CD4-positive, alpha-beta T cell treated with Interleukin-10 for 1 hour (primary cell): ENCODE measurements at places on chromosomes 13 and 19.

- no peak for DNase-seq
Observed at GRCh38 chr19:342801-343421, 1.7 kb downstream of the MIER2 start.

- no peak for DNase-seq
Observed at GRCh38 chr19:1566392-1567115, 1.6 kb downstream of the MEX3D start.

DNA sequence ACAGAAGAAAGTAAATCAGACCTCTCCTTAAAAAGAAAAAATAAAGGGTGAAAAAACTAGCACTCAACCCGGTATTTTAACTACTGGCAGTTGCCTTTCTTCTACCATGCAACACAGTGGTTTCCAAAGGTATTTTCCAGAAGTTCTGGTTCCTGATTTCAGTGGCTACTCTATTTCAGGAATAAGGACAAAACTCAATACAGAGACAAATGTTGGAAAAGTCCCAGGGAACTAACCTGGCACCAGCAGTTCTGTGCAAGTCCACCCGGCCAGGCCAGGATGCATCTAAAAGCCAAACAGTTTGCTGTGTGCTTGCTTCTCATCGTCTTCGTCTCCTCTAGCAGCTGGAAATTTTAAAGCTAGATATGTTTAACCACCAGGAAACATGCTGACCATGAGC is 52.5 kb downstream of the FOXO1 start:
- no peak for DNase-seq

GRCh38 chr19:41351339-41352245 is 2.1 kb downstream of the TGFB1 start:
- peak; percentile 89 for DNase-seq

DNA sequence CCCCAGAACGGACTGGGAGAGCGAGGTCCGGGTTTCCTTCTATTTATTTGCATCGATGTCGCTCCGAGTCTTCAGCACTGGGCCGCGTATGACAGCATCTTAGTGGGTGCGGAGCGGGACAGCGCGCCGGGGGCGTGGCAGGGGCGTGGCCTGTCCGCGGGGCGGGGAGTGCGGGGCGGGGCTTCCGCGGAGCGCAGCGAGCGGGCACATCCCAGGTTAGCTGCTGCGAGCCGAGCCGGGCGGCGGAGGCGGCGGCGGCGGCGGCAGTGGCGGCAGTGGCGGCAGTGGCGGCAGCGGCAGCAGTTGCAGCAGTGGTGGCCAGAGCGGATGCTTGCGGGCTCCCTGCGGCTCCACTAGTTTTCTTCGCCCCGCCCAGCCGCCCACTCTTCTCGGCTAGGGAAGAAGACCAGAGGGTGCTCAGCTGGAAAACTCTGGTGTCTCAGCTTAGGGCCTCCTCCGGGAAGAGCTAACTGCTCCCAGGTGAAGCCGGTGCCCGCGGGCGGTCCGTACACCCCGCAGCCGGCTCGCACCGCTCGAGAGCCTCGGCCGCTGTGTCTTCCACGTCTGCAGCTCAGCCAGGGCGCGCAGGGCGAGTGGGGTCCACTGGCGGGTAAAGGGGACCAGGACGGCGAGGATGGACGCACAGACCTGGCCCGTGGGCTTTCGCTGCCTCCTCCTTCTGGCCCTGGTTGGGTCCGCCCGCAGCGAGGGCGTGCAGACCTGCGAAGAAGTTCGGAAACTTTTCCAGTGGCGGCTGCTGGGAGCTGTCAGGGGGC is at the start of gene GPC5:
Gene GPC5 (plus strand): TSS at position 209 of the 776 bp plus-strand sequence.
- DNase-seq: peak; percentile 87

DNA sequence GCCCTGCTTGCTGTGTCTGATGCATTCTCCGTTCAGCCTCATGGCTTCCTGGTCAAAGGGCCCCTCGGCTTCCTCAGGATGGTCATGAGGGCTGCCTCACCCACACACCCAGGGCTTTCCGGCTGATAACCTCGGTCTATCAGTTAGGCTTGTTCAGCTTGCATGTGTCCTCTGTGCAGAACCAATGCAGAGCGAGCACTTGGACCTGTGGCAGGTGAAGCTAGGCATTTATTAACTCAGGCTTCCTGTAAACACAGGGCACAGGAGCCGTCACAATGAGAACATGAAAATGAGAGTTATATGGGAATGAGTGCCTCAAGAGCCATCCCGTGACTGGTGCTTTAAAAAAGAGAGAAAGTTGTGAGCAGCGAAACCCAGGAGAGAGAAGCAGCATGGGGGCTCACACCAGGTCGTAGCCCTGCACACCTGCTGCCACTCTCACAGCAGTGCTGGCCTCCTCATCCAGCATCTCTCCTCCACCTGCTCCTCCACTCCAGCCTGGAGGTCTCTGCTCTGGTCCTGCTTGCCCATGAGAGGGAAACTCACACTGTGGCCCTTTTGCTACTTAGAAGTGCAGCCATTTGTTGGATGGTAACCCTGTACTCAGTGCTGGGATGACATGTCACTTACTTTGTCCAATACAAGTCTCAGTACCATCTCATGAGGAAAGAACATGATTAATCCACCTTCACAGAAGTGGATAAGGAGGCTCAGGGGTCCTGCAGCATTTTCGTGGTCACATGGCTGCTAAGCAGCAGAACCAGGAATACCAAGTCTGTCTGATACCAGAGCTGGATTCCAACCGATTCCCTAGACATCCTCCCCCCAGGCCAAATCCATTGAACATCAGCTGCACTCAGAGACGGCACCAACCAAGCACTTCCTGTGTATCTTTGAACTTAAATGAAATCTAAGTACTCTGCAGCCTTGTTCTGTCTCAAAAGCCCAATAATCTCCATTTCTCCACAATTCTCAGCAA is 50.5 kb upstream of the IRS2 start:
- DNase-seq: no peak

GRCh38 chr19:35742121-35742724 is at the start of gene IGFLR1:
IGFLR1 (minus strand) TSS chr19:35742452; CDS start chr19:35741180, 1,272 bp downstream.
- peak; percentile 78 for DNase-seq

- no peak for DNase-seq
Observed at GRCh38 chr13:53123536-53123935, 94.9 kb downstream of the OLFM4 start.

GRCh38 chr19:43553656-43554055 is 20.7 kb downstream of the ZNF575 start:
- no peak for DNase-seq

- no peak for DNase-seq
Observed at GRCh38 chr13:40255551-40255950, 410.9 kb downstream of the FOXO1 start.

DNA sequence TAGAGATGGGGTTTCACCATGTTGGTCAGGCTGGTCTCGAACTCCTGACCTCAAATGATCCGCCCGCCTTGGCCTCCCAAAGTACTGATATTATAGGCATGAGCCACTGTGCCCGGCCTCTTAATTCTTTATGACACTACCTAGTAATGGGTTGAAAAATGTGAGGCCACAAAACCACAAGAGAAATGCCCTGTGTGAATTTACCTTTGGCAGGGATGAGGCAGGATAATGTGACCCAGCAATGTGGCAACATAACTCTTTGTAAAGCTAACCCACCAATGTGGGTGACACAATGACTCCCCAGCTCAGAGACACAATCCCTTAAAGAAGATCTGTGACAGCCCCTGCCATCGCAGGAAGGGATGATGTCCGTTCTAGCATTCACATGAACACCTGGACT is 533.1 kb downstream of the KLF5 start:
- DNase-seq: no peak

GRCh38 chr13:44474122-44474910 is 100.7 kb downstream of the SERP2 start:
- DNase-seq: no peak

DNA sequence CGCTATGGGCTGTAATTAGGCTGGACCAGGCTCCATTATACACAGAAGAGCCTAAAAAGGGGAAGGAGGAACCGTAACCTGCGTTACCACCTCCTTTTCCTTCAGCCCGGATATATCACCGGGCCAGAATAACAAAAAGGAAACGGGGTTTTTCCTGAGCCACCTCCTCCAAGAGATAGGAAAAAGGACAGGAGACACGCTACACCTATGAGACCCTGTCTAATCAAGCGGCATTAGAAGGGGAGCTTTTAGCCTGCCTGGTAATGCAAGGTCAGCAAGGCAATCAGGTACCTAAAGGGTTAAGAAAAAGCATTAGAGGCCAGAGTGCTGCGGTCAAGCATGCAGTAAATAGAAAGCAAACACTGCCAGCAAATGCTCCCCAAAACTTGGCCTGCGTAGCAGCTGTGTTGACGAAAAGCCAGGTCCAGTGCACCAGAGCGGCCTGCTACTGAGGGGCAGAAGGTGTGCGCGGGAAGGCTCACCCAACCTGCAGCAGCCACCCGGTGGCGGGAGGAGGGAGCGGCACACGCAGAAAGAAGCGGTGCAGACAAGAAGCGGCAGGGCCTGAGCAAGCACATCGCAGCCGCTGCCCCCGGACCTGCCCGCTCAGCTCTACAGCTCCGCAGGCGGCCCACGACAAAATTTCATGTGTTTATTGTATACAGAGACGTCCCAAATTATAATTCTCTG is 1466.1 kb downstream of the UQCRFS1 start:
- no peak for DNase-seq

DNA sequence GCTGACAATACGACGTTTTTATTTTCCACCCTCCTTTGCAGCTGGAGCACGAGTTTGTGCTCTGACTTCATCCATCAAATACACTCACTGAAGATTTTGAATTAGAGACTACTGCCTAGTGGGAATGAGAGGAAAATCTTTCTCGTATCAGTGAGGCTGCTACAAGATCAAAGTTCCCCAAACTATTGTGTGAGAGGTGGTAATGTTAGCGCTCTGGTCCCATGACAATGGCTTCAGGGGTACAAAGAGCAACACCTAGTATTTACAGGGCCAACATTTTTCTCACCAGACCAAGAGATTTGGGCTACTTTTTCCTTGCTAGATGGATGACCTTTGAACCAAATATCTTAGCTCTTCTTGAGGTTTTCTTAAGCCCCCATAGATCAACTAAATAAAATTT is 30.3 kb upstream of the PDX1 start:
- DNase-seq: no peak

- peak; percentile 59 for DNase-seq
Observed at GRCh38 chr19:4267101-4267900, 11.8 kb upstream of the SHD start.

DNA sequence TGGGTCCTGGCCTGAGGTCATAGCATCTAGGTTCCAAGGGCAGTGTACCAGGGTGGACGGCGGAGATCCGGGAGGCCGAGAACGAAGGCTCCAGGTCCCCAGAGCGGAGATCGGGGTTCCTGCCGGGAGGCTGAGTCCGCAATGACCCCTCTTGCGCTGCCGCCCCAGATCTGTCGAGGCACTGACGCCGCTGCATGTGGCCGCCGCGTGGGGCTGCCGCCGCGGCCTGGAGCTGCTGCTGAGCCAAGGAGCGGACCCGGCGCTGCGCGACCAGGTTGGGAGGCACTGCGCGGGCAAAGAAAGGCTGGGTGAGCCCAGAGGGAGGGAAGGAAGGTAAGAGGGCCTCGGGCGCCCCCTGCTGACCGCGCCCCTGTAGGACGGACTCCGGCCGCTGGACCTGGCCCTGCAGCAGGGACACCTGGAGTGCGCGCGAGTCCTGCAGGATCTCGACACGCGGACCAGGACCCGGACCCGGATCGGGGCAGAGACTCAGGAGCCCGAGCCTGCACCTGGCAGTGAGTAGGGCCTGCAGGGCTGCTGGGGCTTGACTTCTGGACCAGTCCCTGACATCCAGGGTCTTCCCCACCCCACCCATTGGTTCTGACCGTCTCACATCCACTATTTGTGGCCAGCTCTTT is 906 bp downstream of the ANKLE1 start:
- DNase-seq: peak; percentile 81

- DNase-seq: no peak
Observed at GRCh38 chr13:60716313-60716712, 319.3 kb downstream of the TDRD3 start.

- DNase-seq: no peak
Observed at GRCh38 chr13:19159181-19159580, 22.4 kb downstream of the TUBA3C start.

GRCh38 chr13:46389457-46390451 is 2.7 kb upstream of the RUBCNL start:
- no peak for DNase-seq

GRCh38 chr13:75329723-75330122 is 152.2 kb downstream of the TBC1D4 start:
- no peak for DNase-seq

GRCh38 chr13:40330950-40331349 is 335.5 kb downstream of the FOXO1 start:
- no peak for DNase-seq

DNA sequence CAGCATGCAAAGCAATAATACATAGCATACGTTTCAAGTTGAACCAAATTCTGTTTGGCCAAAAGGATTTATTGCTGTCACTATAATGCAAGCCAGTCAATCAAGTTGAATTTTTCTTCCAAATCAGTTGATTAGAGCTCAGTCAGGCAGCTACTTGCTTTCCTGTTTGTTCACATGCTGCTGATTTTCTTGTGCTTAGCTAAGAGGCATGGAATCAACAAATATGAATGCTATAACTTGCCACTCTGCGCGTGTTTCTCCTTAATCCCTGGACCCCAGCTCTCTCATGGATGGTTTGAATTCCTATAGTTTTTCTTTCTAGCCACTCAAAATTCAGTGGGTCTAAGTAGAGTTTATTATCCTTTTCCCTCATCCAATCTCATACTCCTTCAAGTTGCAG is 311.3 kb downstream of the KLF5 start:
- no peak for DNase-seq

GRCh38 chr13:30429235-30429634 is 6.9 kb downstream of the UBE2L5 start:
- DNase-seq: no peak

GRCh38 chr13:42259515-42259914 is 12.4 kb upstream of the AKAP11 start:
- DNase-seq: no peak

DNA sequence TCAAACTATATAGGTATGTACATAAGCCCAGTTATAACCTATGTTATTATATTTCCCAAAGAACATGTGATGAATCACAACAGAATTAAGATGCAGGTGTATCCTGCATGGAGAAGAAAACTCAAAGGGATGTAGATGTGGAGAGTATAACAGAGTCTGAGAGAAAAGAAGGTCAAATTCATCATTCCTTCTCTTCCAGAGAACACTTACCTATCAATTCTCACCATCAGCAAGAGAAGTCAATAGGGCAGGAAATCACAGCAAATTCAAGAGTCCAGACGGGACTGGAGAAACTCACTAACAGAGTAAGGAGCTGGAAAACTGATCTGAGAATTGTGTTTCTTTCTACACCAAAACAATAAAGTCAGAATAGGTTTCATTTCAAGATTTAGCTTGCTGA is 28.4 kb downstream of the DIAPH3 start:
- no peak for DNase-seq

- no peak for DNase-seq
Observed at GRCh38 chr13:44906230-44906629, 83.0 kb downstream of the NUFIP1 start.
